ENCODE measurements at places on chromosomes 11 and 22. TPM values are rescaled to one million over a fixed set of nuclear protein-coding genes. Genes with fewer than 3 reads are reported as not detected.
A peak's percentile ranks its signal among the peaks of the same experiment; 100 is the strongest.

DNA sequence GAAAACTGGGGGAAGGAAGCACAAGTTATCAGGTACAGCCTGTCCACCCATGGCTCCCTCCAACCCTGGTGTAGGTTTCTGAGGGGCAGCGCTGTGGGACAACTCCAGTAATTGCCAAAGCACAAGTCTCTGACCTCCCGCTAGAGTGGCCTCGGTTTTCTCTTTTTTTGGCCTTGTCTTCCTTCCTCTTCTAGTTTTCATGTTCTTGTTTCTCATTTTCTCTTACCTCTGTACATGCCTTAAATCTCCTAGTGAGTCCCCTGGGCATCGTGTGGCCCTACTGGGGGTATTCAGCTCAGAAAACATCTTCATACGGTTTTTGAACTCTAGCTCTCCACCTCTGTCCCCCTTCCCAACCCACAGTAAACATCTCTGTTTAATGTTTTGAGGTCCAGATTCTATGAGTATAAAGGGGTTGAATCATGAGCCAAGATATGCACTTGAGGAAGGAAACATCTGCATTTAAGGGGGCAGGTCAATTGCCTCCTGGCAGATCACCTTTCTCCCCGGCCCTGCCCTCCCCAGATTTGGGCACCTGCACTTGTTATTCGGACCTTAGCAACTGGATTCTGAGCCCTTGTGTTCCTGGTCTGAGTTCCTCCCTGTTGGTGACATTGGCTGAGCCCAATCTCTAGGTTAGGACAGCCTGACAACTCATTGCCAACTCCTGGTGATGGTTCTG lies 8.4 kb upstream of the LMO2 start:
- DNase-seq = peak; percentile 54

DNA sequence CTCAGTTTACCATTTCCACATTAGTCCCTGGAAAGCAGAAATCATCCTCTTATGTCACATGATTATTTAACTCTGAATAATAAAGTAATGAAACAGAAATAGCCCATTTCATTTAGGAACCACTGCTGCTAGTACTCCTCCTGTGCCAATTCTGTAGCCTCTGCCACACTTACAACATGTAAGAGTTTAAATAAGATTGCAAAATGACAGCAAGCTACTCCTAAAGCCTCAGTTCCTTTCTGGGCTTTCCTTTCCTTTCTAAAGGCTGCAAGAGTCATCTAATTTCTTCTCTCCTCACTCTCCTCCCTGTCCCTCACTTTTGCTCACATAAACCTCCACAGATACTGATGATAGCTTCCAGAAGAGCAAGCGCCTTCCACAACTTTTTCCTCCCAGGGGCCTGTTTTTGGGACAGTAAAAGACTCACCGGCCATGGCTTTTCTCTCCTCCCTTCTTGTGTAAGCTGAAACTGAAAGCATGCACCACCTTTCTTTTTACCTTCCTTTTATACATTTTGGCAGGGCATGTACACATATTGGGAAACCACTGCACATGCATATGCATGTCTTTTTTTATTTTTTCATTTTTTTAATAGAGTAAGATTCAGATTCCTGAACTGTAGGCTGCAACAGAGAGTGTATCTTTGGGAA lies 38.5 kb downstream of the CARD18 start:
- no peak for DNase-seq

GRCh38 chr11:45179686-45180178 lies 33.3 kb downstream of the PRDM11 start:
- DNase-seq = no peak

GRCh38 chr11:46388619-46389449 lies 2.7 kb downstream of the CHRM4 start:
- DNase-seq = no peak

- no peak for DNase-seq
Measured at GRCh38 chr22:37412495-37413250, 14.6 kb downstream of the ELFN2 start.

GRCh38 chr22:44473166-44473565 lies 24.9 kb downstream of the RTL6 start:
- no peak for DNase-seq

GRCh38 chr11:36377759-36378564 lies 81.9 kb downstream of the PRR5L start:
- no peak for DNase-seq

DNA sequence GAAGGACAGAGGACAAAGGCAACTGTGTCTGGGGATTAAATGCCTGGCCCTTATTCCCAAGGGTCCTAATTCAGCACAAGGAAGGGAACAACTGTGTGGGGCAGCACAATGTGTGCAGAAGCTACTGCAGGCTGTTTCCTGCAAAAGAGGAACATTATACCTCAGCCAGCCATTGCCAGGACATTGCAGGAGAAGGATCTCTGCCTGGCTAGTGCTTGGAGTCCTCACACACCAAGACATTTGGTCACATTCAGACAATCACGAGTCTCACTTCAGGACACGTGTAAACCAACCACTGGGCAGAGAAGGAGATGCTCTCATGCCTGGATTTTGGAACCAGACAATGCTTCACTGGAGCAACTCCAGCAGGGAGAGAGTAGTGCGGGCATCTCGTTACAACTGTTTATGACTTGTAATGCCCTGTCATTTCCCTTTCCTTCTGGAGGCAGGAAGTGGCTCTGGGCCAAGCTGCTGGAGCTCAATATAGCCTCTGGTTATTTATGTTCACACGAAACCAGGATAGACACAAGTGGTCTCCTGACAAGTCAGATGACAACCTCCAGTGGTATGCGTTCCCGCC lies 23.9 kb upstream of the ZC3H12C start:
- peak; percentile 99 for DNase-seq

GRCh38 chr11:417652-418342 lies 3.0 kb upstream of the SIGIRR start:
- DNase-seq = no peak

- DNase-seq = no peak
Measured at GRCh38 chr22:49515475-49515874, 312.2 kb downstream of the BRD1 start.

DNA sequence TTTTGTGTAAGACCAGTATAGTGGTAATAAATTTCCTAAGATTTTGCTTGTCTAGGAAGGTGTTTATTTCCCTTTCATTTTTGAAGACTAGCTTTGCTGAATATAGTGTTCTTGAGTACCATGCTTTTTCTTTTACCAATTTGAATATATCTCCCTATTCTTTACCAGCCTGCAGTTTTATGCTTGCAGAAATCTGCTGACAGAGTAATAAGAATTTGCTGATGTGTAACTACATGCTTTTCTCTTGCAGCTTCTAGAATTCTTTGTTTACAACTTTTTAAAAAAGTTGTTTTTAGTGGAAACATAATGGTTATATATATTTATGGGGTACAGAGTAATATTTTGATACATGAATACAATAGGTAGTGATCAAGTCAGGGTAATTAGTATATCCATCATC lies 324.8 kb upstream of the FOLH1 start:
- no peak for DNase-seq

GRCh38 chr11:106152013-106152412 lies 74.6 kb downstream of the AASDHPPT start:
- peak; percentile 28 for DNase-seq

PATE4 gene
- total RNA-seq = not detected

TNNT3 gene
- total RNA-seq = not detected
